ENCODE measurements at places on chromosomes 12 and 14.

DNA sequence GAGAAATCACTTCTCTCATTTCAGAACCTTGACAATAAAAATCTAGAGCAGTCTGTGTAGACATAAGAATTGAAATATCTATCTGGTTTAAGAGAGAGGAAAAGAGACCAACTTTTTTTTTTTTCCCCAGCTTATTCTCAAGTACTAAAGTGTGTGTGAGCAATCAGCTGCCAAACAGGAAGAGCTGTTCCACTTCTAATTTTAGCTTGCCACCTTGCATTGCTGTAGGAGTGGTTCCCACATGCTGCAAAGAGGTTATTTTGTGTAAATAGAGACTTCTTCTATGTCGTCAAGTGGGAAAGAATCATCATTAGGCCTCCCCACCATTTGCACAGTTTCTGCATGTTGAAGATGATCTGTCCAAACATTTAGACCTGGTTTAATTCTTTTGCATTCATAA, 142.6 kb downstream of the NPAS3 start:
- DNase-seq, result no peak

DNA sequence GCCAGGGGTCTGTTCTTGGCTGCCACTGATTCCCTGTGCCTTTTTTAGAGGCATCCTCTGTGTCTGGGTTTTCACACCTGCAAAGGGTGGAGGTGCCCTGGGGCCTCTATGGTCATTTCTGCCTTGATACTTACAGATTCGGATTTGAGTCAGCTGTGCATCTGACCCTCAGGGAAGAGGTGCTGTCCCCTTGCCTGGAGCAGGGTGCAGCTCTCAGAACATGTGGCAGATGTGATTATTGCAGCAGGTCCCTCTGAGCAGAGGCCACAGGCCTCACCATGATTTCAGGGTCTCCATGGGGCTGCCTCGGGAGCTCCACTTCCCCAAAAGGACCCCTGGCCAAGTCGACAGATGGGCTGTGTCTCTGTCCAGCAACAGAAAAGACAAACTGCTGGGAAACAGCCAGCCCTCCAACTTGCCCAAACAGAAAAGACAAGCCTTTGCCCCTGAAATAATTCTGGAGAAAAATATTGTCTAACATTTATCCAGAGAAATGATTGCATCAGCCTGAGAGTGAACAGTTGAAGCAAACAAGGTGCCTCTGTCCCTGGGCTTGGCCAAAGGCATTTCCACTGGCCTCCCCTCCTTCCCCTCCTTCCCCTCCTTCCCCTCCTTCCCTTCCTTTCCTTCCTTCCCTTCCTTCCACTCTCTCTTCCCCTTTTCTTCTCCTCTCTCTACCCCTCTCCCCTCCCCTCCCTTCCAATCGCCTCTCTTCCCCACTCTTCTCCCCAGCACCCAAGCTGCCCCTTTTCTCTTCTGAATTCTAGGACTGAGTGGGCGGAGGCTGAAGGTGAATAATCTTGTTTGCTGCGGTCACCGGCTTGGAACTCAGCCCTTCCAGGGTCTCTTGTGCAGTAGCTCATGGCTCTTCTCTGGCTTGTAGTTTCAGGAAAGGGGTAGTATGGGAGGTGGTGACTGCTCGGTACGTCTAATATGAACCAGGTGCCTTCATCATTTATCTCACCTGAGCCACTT, 676 bp downstream of the SERPINA3 start:
- no peak for DNase-seq

DNA sequence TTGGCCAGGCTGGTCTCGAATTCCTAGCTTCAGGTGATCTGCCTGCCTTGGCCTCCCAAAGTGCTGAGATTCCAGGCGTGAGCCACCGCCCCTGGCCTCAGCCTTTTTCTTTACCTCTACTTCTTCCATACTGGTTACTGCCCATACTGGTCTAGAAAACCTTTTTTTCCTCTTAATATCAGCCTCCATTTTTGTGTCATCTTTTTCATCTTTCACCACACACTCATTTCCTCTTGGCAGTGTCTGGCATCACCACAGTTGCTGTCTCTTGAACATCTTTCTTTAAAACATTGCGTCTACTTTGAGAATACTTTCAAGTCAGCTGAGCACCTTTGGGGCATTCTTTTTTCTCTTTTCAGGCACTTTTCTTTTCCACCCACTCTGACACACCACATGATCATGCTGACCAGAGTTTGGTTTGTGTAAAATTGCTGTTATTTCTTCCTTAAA, 32.7 kb downstream of the DDX47 start:
- DNase-seq, result no peak

DNA sequence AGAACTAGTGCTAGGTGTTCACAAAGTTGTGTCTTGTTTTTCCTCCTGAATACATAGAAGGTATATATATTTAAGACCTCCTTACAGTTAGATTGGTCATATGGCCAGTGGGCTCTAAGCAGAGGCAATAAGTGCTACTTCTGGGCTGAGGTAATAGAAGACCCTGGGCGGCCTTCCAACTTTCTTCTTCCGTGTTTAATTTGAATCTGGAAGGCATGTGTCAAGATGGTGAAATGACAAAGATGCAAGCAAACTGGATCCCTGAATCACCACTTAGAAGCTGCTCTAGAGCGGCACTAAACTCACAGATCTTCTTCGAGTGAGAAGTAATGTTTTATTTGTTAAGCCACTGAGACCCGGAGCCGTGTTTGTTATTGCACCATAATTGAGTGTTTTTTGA, 201.0 kb upstream of the GZMB start:
- no peak for DNase-seq

DNA sequence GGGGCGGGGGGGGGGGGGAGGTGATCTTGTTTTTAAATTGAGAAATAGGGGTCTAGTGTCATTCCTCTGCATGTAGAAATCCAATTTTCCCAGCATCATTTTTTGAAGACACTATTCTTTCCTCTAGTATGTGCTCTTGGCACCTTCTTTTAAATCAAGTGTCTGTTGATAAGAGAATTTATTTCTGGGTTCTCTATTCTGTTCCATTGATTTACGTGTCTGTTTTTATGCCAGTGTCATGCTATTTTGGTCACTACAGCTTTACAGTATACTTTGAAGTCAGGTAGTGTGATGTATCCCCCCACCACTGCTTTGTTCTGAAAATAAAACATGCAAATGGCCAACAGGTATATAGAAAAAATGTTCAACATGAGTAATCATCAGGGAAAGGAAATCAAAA, 252.7 kb downstream of the MED13L start:
- no peak for DNase-seq

GRCh38 chr14:22986508-22987054, 4.2 kb upstream of the AJUBA start:
- peak; percentile 90 for DNase-seq

GRCh38 chr12:113359133-113359938, 949 bp downstream of the PLBD2 start:
- no peak for DNase-seq

DNA sequence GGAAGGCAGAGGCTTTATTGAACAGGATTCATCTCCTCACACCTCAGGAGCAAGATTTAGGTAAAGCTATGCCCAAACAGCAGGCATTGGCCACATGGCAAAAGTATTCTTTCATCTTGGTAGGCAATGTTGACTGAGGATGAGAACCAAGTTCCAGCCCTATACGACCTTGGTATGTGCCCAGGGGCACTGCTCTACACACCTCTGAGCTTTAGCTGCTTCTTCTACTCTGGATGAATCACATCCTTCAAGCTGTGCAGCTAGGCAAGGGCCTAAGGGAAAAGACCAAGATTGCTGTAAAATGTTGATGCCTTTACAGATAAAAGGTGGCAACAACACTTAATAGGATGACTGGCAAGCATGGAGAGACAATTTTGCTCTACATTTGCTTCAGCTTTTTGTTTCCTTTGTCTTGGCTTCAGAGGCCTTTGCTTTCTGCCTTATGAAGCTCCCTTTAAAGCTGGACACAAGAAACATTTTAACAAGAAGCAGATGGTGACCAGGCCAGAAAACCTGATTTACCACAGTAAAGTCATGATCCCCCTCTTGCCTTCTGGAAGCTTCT, 183.3 kb upstream of the KITLG start:
- DNase-seq, result no peak

GRCh38 chr14:66115740-66116502, 370.2 kb upstream of the CCDC196 start:
- DNase-seq, result no peak
